NCI-H446 treated with DMSO at 0.1 percent for 48 hours (cell line): ENCODE measurements at places on chromosomes 6 and 20.
A peak's percentile ranks its signal among the peaks of the same experiment; 100 is the strongest.

DNA sequence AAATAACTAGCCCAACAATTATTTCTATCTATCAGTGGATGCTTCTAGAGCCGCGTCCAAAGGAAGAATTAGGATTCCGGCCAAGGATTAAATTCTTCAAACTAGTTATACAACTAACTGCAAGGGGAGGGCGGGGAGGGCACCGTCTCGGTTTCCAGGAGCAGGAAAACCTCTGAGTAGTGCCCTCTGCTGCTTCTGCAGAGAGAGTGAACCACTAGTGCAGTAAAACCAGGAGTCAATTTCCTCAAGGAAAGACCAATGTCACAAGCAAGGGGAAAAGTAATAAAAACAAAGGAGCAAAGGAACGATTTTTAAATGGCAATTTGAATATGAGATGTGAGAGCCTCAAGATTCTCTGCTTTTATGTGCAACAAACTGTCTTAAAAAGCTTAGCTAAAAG is 16.5 kb upstream of the UBE2J1 start:
- DNase-seq, result no peak

- DNase-seq, result no peak
These were observed 1.1 kb downstream of the GJA10 start for GRCh38 chr6:89895276-89895874.

DNA sequence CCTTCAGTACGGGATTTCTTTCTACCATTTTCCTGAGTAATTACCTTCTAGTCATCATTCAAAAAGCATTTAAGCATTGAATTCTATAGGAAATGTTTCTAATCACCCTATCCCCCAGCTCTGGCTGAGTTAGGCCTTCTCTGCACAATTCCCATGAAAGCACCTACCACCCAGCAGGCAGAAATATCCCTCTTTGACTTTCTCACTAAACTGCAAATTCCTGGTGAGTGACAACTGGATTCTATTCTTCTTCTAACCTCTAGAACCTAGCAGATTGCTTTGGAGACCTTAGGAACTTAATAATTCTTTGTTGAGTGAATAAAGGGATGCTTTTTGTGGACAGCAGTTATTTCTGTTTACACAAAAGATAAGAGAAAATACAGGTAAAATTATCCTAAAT is 328.7 kb downstream of the LAMA2 start:
- no peak for DNase-seq

DNA sequence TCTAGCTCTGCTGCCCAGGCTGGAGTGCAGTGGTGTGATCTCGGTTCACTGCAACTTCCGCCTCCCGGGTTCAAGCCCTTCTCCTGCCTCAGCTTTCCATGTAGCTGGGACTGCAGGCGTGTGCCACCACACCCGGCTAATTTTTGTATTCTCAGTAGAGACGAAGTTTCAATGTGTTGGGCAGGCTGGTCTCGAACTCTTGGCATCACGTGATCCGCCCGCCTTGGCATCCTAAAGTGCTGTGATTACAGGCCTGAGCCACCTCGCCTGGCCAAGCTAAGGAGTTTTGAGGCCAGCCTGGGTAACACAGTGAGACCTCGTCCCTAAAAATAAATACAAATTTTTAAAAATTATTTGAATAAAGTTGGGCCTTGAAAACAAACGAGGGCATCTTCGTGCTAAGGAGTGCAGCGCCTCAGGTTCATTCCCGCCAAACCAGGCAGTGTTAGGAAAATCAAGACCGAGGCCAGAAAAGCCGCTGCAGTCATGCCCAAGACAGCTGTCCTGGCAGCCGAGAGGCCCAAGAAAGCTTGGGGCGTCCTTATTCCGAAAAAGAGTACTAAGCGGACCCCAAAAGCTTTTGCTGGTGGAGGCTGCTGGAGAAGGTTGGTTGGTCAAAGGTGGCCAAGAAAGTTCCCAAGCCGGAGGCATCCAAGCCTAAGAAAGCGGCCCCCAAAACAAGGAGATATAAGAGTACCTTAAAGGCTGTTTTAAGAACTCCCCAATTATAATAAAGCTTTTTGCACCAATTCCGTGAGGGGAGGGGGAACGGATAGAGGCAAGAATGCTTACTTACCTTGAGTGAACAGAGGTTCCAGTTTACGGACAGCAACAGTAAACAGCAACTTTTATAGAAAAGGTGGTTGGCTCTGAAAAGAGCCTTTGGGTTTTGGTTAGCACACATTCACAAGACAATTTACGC is 109.0 kb downstream of the HFE start:
- no peak for DNase-seq

- DNase-seq, result peak; percentile 34
These were observed 25.0 kb downstream of the CYB5R4 start for GRCh38 chr6:83884523-83884922.

- DNase-seq, result no peak
These were observed 206.9 kb downstream of the LRFN2 start for GRCh38 chr6:40380271-40380670.

DNA sequence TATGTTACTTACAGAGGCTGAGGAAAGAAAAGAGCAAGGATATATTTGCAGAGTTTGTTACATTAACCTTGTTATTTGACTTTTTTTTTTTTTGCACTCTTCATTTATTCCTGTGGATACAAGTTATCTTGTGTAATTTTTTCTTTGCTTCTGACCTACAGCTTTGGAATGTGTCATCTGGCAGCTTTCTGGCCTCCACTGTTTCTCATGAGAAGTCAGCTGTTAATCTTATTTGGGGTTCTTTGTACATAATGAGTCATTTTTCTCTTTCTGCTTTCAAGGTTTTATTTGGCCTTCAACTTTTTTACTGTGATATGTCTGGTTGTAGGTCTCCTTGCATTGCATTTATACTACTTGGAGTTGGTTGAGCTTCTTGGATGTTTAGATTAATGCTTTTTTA is 333.4 kb downstream of the SMOC2 start:
- no peak for DNase-seq

DNA sequence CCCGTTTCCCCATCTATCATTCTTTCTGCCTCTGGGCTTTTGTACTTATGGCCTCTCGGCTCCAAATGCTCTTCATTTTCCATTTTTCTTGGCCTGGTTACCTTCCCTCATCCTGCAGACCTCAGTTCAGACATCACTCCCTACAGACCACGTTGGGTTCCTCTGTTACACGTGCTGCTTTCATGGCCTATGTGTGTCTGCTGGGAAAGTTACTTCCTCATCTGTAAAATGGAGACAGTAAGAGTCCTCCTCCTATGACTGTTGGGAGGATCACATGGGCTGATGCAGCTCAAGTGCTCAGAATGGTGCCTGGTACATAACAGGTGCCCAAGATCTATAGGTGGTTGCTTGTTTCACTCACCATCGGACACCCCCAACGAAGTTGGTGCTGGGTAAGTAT is 13.5 kb downstream of the KCNK17 start:
- no peak for DNase-seq

GRCh38 chr20:57620274-57620990 is at the start of gene ZBP1:
Gene ZBP1 (minus strand): TSS chr20:57620426. CDS start chr20:57620295, 131 bp downstream.
- no peak for DNase-seq

GRCh38 chr6:23040899-23041298 is 471.5 kb downstream of the HDGFL1 start:
- DNase-seq, result no peak

DNA sequence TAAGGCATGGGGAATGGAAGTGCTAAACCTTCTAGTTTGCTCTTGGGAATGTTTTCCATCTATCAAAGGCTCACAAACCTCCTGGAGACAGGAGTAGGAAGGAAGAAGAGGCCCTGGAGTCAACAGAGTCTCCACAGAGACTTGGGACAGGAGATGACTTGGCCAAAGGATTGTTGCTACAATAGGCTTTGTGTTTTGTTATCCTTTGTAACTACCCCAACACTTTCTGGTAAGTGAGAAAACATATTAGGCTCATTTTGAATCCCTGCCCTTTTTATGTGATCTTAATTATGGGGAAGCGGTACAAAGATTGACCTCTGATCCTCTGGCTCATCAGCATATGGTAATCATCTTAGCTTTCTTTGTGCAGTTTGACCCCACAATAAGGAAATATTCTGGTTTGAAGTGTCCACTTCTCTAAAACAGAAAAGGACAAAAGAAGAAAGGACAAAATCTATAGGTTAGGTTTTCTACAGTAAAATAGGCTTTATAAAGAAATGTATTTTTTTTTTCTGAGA is 24.1 kb upstream of the GTF3C6 start:
- no peak for DNase-seq

DNA sequence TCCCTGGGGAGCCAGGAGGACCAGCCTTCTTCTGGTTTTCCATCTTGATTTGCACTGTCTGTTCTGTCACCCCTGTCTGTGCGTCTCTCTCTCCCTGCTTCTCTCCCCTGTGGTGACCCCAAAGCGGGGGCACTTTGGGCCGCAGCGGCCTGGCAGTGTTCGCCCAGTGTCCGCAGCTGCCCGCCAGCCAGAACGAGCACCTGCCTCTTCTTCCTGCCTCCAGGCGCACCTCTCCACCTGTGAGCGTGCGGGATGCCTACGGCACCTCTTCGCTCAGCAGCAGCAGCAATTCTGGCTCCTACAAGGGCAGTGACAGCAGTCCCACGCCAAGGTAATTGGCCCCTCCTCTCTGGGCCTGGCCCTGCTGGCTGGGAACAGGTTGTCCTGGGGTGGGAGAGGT is 30.8 kb downstream of the SNPH start:
- no peak for DNase-seq
